Activated CD4-positive, alpha-beta T cell treated with anti-CD3 and anti-CD28 coated beads for 36 hours (primary cell): ENCODE measurements at places on chromosomes 5 and 9.

GRCh38 chr9:34346873-34347799, 17.8 kb downstream of the NUDT2 start:
- no peak for DNase-seq

DNA sequence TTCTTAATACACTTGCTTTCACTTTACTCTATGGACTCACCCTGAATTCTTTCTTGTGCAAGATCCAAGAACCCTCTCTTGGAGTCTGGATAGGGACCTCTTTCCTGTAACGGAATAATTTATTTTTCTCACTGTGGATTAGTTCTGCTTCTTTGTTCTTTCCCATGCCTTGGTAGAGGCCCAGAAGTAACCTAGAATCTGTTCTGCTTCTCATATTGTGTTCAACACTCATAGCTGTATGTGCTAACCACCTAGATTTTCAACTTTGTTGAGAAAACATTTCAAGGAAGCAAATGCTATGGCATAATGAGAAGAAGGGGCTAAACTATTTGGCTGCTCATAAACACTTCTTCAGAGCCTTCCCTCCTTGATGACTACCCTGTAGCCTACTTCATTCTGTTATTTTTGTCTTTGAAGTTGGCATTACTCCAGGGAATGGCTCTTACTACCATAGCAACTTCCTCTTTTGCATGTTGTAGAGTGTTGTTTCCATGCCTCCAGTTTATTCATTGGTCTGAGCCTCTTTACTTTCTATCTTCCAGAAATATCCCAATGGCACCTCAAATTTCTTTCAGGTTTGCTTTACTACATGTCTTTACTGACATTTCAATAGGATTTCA, 74.3 kb downstream of the KIAA0825 start:
- DNase-seq = no peak

GRCh38 chr5:68454766-68455165, 239.2 kb downstream of the PIK3R1 start:
- no peak for DNase-seq

DNA sequence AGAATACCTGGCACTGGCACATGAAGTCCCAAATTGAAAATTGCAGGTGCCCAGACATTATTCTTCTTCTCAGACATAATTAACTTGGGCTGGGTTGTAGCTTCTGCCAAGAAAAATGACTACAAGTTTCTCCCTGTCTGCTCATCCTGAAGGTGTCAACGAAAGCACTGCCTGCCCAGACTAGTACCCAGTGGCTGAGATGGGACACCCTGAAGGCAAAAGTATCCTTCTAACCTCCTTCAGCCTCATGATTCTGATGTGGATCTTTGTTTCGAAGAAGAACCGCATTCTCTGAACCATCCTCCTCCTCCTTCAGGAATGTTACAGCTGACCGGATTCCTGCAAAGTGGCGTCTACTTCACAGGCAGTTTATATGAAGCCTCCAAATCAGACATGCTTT, 161.1 kb upstream of the FST start:
- no peak for DNase-seq

DNA sequence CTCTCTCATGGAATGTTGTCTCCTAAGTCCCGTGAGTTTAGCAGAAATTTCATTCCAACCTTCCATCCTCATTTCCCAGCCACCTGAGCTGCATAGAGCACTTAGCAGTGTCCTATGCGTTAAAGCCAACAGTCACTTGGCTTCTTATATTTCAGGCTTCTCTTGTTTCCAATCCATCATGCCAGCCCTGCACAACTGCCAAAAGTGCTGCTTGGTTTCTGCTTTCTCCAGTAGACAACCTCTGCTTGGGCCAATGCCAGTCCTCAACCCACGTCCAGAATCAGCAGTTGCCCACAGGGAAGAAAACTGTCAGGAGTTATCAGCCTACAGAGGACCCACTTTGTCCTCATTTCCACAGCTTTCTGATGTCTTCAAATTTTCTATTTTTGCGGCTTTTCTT, 42.5 kb downstream of the KCNIP1 start:
- no peak for DNase-seq

DNA sequence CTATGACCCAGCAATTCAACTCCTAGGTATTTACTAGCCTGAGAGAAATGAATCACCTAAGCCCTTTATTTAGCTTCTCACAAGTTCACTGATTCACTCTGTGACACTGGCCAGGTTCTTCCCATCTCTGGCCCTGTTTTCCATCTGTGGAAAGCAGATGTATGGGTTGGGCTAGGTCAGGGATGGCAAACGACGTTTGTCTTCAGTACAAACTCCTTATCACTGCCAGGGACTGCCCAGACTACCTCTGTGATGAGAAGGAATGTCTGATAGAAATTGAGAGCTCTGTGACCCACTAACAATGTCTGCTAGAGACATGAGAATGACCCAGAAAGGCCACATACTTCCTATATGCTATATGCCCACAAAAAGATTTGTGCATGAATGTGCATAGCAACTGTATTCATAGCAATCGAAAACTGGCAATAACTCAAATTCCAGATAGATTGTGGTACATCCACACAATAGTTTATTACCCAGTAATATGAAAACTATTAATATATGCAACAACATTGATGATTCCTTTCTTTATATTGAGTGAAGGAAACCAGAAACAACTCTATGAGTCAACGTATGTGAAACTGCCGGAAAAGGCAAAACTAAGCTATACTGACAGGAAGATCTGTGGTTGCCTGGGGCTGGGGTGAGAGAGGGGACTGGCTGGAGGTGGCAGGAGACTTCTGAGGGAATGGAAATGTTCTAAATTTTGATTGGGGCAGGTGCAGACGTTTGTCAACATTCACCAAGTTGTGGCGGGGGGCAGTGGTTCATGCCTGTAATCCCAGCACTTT, 32.0 kb upstream of the ADAM19 start:
- DNase-seq = peak; percentile 82

DNA sequence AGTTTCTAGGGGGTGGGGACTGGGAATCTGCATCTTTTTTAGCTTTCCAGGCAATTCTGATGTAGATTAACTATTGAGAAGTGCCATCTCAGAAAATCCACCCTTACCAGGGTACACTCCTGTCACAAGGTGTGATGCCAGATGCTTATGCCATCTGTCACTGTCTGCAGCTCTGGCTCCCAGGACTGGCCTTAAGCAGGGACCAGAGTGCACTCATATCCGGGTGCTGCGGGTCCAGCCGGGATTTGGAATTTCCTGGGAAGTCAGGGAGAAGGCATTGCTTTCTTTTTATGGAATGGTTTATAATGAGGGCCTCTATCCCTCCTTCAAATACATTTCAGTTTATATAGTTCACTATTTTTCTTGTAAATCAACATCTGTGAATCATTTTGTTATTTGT, 92.6 kb downstream of the TMEM174 start:
- no peak for DNase-seq

- no peak for DNase-seq
Measured at GRCh38 chr9:135568026-135568425, 6.5 kb downstream of the PAEP start.

DNA sequence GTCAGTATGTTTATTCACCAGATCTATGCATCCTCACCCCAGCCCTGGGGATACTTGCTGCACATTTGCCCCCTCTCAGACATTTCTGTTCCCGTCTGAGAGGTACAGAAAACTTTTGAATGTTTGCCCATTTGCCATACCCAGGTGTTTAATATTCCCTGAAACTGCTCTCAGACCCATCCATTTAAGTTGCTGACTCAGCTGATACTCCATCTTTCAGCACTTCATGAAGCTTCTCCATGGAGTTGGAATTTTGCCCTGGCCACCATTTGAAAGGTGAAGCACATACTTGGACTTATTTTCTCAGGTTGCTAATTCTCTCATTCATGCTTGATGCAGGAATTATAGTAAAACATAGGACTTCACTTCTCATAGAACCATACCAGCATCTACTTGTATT, 203.9 kb upstream of the OR13F1 start:
- no peak for DNase-seq

GRCh38 chr9:127263237-127263636, 1.3 kb upstream of the GARNL3 start:
- no peak for DNase-seq

- DNase-seq = no peak
Measured at GRCh38 chr5:56350597-56351170, 117.6 kb upstream of the ANKRD55 start.

DNA sequence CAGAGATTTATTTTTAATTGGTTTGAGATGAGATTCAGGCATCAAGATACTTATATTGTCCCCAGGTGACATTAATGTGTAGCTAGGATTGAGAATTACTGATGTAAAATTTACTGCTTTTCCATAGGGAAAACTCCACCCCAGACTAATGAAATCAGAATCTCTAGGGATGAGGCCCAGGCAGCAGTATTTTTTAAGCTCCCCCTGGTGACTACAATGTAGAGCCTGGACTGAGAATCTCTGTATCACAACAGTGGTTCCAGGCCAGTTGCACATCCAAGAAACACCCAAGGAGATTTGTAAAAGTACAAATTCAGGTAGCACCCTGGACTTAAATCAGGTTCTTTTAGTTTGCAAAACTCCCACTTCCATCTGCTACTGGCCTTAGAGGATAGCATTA, 185.7 kb downstream of the MARCHF11 start:
- DNase-seq = no peak

- no peak for DNase-seq
Measured at GRCh38 chr5:103667068-103667467, 104.5 kb upstream of the NUDT12 start.

DNA sequence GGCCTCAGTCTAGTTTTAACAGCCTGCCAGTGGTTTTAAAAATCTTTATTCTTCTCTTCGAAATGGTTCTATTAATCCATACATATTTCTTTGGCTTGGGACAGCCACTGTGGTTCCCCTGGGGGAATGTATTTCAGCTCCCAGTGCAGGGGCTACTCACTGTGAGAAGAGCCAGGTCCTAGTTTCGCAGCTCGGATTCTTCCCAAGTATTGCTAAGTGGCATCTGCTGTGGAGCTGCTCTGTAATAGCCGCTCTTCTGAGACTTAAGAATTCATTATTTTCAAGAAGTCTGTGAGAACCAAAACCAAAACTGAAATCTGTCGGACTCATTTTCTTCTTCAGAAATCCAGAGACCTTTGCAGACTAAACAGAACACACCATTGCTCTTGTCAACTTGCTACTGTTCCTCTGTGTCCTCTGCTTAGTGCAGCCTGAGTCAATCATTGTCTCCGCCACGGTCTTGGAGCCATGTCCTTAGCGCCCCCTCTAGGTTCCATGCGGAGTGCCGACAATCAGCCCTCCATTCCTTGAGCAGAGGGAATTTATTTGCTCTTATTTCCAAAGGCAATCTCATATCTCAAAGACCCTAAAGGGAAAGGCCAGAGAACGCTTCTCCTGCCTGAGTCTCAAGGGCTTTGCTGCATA, 478.2 kb downstream of the SPATA31D1 start:
- DNase-seq = no peak

GRCh38 chr5:96582343-96582742, 79.8 kb upstream of the CAST start:
- no peak for DNase-seq

GRCh38 chr5:5360941-5361520, 61.4 kb upstream of the ICE1 start:
- DNase-seq = no peak

DNA sequence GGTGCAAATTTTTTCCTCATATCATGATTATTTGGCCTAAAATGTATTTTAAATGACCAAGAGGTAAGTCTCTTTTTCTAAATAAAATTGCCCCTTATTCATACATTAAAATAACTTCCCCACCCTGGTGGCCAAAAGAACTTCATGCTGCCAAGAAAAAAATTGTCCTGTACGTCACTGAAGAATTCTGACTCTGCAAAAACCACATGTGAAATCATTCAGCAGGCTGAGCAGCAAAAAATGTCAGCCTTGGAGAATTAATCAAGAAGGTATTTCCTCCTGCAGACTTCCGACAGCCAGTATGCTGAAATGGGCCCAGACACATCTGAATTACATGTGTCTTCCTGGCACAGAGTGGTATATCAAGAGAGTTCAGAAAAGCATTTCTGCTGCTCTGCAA, 94.6 kb upstream of the HMHB1 start:
- DNase-seq = no peak

- no peak for DNase-seq
Measured at GRCh38 chr5:179195561-179196404, 135.6 kb downstream of the ZNF354C start.

GRCh38 chr5:140251527-140251973, 51.4 kb downstream of the PFDN1 start:
- DNase-seq = peak; percentile 85

DNA sequence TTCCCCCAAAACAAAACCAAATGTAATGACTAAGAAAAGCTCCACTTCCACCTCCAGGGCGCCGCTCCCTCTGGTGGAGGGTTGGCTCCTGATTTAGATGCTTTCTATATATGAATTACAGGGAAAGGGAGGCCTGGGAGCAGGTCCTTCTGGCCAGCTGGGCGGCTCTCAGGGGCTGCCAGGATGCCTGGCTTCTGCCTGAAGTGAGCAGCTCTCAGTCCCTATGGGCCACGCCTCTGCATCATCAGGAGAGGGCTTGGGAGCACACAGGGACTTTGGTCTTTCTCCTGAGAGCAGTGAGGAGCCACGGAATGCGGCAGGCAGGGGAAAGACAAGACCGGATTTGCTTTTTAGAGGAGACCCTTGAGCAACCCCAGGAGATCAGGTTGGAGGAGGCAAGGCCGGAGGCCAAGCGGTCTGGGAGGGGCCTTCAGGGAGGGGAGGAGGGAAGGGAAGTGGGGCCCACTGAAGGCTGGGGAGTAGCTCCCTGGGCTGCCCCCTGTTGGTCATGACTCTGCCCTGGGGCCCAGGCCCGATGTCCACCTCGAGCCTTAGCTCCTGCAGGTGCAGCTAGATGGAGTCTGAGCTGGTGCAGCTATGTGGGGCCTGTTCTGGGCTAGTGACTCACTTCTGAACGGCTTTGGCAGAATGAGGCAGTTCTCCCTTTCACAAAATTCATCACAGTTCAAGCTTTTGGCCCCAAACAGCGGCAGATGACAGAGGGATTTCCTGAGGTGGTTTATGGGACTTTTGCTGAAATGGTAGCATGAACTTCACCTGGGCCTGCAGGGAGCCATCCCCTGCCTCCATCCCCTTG, 11.3 kb upstream of the GRHPR start:
- peak; percentile 72 for DNase-seq

DNA sequence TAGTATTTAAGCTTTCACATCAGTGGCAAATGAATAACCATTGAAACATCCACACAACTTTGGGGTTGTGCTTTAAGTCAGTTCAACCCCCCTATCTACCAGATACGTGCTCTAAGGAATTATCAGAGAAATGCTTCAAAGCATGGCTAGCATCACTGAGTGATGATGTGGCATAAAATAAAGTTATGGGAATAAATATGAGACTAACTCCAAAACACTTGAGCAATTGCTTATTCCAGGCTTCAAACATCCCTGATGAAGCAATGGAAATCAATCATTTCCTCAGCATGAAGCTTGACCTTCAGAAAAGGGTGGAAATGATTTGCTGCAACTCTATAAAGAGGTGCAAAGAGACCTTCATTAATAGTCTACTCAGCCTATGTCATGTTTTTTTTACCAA, 292.0 kb upstream of the SMC2 start:
- DNase-seq = no peak
